ENCODE measurements at places on chromosomes 1 and 21. TPM values are rescaled to one million over a fixed set of nuclear protein-coding genes. Genes with fewer than 3 reads are reported as not detected.

RBM34 gene
- total RNA-seq = 80.7 TPM

KLHDC9 gene
- 1.5 TPM for total RNA-seq

SF3B4 gene
- total RNA-seq = 142 TPM

SELP gene
- not detected for total RNA-seq

PROK1 gene
- total RNA-seq = not detected

GJC2 gene
- total RNA-seq = 0.39 TPM

LIN9 gene
- total RNA-seq = 8.0 TPM

PPIAL4G gene
- total RNA-seq = not detected

ATP1A2 gene
- total RNA-seq = 0.08 TPM

AMIGO1 gene
- total RNA-seq = 1.7 TPM
